ENCODE measurements at places on chromosomes 6 and 20.

- peak; percentile 82 for DNase-seq
Measured at GRCh38 chr6:158559895-158560835, at the start of gene TMEM181. TSS of gene TMEM181 (plus strand) at chr6:158560091. CDS start at chr6:158560225, 134 bp downstream.

DNA sequence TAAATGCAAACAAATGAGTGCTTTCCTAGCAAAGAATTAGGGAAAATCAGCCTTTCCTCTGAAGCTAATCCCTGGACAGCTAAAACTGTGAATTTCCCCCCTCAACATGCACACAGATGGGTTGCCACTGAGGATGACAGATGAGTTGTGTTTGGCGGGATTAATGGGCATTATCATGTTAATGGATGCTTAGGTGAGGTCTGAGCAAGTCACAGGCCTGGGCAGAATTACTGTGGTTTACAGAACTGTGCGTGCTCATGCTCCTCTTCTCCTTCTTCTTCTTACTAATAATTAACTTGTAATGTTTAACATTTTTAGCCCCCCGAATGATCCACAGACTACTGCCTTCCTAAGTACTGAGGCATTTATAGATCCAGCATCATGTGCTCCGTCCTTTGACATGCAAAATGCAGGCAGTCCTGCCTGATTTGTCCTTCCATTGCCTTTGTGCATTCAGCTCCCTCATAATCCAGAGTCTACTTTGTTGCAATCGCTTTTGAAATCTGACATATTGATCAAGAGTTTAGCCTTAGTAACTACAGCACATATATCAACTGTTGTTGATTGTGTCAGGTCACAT is 753.4 kb upstream of the MMS22L start:
- no peak for DNase-seq

DNA sequence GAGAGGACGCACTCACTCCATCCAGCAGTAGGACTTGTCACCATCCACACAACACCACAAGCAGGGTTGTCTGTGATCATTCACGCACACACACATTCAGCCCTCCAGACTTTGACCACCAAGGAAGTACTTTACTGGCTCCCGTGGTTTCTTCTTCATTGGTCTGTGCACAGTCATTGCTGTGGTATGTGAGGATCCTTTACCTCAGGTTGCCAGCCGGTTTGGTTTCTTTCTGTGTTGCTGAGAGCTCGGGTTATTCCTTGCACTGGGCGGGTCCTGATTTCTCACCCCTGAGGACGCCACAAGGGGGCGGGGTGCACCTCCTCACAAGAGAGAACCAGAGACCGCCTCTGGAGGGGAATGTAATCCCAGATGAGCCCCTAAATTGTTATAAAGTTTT is 11.2 kb downstream of the SLC35A1 start:
- DNase-seq: no peak

DNA sequence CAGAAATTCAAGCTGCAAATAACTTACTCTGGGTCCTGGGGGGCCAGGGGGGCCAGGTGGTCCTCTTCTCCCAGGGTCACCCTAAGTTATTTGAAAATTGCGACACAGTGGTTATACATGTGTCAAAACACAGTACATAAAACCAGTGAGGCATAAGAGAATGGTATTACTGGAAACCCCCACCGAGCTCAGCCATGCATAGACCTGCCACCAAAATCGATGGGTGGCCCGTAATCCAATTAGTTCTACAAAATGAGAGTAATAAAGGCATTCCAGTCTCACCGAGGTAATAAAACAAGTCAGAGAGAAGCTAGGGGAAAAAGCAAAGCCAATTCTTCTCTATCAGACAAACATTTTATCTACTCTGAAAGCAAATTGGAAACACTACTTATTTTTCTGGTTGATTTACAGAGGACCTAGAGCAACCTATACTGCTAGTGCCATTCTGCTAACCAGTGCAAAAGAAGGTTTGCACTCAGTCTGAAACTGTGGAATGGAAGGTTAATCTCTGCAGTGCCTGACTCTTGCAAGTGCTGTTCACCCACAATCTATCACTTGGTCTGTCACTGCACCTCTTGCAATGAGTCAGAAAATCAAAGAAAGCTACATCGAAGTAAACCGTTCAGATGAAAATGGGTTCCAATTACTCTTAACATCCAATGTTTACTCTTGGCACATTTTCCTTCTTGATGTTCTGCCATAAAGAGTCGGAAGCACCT is 32.4 kb downstream of the COL9A1 start:
- no peak for DNase-seq

GRCh38 chr6:80969439-80969838 is 783.0 kb downstream of the TENT5A start:
- DNase-seq: no peak

GRCh38 chr6:105692613-105693215 is 289.8 kb upstream of the PREP start:
- no peak for DNase-seq

GRCh38 chr6:28898710-28898965 is 25.1 kb downstream of the TRIM27 start:
- DNase-seq: no peak

DNA sequence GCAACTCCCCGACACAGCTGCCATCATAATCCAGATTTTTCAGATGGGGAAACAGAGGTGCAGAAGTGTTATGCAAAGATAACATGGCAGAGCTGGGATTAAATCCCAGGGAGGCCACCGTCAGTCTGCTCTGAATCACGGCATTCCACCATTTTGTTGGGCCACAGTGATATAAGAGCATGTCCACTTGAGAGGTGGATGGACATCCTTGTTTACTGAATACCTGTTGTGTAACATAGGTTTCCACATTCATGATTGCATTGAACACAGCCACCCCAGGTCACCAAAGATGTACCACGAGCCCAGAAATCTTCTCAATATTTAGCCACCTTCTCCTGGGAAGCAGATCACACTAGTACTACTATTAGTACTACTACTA is 191.5 kb downstream of the LRFN2 start:
- no peak for DNase-seq

GRCh38 chr6:152634773-152635172 is 2.4 kb downstream of the SYNE1 start:
- peak; percentile 52 for DNase-seq

DNA sequence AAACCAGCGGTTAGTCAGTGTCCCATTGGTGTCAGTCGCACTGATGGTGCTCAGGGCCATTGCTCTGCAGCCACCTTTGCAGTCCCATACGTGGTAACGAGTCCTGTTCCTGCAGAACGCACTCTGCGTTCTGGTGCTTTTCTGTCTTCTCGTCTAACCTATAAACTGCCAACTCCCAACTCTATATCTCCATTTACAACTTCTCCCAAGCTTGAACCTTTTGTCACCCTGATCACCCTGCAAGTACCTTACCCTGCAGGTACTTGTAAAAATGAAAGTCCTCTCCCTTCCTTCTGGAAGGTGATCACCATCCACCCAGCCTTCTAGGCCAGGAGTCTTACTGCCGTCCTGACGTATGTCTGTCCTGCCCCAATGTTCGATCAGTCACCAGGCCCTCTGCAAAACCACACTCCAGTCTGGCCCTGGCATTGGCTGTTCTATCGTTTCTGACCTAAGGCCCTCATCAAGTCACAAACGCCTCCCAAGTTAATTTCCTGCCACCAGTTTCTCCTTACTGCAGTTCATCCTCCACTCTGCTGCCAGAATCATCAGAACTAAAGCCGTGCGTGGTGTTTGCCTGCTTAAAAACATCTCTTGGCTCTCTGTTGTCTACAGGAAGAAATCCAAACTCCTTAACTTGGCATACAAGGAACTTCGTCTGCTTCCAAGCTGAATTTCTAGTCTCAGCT is 7.9 kb downstream of the RREB1 start:
- no peak for DNase-seq

- DNase-seq: no peak
Measured at GRCh38 chr6:110525001-110525400, 48.6 kb upstream of the SLC22A16 start.

GRCh38 chr20:51628533-51629398 is 86.2 kb upstream of the NFATC2 start:
- no peak for DNase-seq

GRCh38 chr6:74100719-74101287 is 404.8 kb downstream of the CD109 start:
- no peak for DNase-seq

GRCh38 chr20:1825507-1825906 is 69.7 kb upstream of the SIRPA start:
- DNase-seq: no peak

DNA sequence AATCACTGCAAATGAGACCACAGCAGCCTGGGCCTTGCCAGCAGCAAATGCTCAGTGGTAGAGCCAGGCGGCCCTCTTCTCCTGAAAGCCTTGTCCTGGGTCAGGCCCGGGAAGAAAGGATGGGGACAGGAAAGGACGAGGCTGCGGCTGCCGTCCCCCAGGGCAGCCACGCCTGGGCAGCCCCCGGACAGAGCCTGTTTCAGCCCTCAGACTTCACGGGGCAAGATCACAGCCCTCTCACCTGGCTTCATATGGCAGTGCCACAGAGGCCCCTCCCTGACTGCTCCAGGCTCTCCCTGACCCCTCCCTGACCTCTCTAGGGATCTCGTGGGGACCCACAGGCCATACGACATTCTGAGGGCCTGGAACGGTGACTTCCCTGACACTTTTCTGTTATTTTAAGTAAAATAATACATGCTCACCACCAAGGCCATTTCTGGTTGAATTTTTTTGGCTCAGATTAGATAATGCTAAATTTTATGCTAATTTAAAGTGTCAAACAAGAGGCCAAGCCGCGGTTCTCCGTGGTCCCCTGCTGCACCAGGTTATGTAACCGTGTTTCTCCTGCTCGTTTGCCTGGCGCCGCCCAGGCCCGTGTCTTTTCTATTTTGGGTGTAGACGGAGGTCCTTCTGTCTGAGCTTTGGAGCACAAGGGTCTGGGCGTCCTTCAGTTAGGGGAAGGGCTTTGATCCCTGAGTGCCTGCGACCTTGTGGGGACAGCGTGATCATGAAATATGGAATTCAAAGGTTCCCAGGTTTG is 59.9 kb upstream of the BHLHE23 start:
- no peak for DNase-seq

DNA sequence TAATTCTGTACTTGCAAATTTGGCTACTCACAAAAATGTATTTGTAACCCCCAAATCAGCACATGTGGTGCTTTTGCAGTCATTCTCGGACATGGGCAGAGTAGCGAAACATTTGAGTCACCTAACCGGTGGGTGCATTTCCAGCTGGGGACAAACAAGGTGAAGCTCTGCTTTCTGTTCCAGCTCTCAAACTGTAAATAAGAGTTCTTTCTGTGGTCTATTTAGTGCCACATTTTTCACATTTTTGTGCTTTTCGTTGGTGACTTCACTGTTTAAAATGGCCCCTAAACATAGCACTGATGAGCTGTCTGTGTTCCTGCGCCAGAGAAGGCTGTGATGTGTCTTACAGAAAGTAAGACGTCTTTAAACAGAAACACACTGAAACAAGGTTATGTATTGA is 244.5 kb downstream of the CDC5L start:
- DNase-seq: no peak

DNA sequence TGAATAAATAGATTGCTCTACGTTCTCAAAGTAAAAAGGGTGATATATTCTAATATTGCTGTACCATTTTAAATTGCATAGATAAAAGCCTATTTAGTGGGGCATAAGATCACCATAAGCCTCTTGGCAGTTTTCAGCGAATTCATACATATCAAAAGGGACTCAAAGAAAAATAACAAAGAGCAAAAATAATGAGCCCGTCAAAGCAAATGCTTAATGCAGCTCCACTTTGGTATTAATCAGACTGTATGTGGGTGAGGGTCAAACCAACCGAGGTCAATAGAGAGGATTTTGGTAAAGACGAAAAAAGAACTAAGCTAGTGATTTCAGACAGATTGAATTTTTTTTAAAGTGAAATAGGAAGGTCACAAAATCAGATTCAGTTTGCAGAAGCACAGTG is 598.8 kb downstream of the GRIK2 start:
- no peak for DNase-seq

DNA sequence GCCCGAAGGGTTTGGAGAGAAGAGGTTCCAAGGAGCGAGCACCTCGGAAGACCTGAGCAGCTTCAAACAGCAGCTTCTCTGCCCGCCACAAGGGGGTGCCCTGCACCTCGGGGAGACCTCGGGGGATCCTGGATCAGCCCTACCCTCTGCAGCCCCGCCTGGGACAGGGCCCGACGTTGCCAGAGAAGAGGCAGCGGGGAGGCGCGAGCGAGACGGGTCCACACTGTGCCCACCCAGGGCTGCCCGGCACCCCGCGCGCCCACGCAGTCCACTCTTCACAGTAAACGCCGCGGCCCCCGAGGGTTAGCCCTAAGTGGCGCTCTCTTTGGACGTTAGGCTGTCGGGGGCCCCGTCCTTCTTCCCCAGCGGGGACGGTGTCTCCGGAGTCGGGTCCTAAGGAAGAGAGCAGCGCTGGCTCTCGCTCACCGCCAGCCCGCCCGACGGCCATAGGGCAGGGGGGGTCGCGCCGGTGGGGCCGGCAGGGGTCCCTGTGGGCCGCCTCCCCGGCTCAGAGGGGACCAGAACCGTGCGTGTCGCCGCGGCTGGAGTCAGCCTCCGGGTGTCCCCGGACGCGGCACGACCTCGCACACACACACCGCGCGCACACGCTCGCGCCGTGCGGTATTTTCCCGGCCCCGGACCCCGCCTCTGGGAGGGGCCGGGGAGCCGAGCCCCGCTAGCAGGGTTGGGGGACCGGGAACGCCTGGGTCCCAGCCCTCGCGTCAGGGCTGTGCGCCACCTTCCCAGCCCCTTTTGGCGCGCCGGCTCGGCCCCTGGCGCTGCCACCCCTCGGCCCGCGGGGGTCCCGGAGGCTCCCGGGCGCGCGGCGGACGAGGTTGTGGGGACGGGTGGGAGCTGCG is 929 bp downstream of the CDH22 start:
- peak; percentile 69 for DNase-seq

DNA sequence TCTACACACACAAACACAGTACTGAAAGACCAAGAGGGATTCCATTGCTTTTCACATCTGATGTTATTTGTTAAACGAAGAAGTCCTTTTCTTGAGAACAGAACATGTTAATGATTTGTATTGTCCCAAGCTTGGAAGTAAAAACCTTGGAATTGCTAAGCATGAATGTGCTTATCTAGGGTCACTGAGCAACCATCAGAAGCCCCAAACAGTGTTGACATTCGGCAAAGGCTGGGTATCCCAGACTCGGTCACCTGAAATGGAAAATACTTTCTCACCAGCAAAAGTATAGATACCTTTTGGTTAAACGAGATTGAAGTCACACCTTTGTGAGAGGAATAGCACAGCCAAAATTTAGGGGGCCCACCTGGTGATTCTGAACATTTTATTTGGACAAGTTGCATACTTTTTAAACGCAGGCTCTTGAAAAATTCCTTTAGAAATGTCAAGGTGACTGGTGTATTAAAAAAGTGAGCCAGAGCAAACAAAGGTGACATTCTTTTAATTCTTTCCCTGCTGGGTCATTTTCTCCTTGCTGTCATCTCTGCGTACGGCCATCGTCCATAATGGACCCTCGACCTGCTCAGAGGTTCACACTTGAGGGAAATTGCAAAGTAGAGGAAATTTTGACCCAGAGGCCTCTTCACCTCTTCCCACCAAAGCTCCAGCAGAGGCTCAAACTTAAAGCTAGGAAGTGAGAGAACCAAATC is 95.8 kb upstream of the FOXA2 start:
- no peak for DNase-seq

Data from activated gamma-delta T cell treated with Interleukin-2 at 50 U/mL for 16 hours (primary cell).